Stimulated activated CD4-positive, alpha-beta T cell treated with anti-CD3 and anti-CD28 coated beads, Interleukin-1b, Interleukin-23, amount 100 ng/mL, for 24 hours (primary cell): ENCODE measurements at places on chromosomes 12 and 14.

DNA sequence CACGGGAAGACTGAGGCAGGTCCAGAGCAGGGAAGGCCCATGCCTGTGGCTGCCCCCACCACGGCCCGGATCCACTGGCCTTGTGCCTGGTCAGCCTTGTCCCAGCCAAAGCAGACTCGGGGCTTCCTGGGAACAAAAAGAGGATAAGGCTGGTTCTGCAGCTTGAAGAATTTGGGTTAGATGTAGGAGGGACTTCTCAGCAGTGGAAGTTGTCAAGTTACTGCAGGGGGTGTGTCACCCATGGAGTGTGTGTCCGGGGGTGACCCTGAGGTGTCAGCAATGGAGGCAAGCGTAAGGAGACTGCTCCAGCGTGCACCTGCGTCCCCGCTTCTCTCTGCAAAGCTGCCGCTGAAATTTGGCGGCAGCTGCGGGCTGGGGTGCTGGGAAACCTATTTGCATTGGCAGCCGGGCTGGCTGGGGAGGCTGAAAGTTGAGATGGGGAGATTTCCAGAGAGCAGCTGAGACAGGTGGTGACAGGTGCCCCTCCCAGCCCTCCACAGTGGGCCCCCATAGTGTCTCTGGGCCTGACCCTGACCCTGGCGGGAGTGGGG is 12.5 kb upstream of the TNFAIP2 start:
- no peak for DNase-seq

GRCh38 chr12:45433441-45433868 is 217.6 kb downstream of the ANO6 start:
- DNase-seq: no peak

DNA sequence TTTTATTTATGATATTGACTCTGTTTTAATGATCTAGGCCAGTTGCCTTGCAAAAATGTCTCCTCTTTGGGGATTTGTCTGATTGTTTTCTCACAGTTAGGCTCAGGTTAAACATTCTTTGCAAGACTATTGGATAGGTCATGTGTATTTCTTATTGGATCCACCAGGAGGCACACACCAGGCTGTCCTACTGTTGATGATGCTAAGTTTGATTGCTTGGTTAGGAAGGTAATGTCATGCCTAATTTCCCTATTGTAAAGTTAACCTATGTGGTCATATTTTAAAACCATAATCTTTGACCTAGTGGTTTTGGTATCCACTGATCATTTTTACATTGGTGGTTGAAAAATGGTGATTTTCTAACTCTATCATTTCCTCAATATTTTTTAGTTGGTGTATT is 137.1 kb downstream of the BRMS1L start:
- DNase-seq: no peak

- DNase-seq: no peak
Observed at GRCh38 chr12:45833401-45833800, 103.9 kb downstream of the ARID2 start.

DNA sequence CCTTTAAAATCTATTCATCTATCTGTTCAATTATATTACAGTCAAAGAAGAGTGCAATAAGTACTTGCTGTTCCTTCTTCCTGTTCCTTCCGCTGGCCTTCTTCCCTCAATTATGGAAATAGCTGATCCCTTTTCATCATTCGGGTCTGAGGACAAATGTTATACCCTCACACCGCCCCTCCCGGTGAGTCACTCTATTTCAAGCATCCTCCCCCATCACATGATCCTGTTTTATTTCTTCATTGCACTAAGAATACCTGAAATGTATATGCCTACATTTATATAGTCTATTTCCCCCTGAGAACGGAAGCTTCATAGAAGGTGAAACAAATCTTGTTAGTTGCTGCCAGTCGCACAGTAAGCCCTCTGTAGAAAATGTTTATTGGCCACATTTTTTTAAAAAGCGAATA is 2.5 kb downstream of the SLC38A1 start:
- DNase-seq: no peak

DNA sequence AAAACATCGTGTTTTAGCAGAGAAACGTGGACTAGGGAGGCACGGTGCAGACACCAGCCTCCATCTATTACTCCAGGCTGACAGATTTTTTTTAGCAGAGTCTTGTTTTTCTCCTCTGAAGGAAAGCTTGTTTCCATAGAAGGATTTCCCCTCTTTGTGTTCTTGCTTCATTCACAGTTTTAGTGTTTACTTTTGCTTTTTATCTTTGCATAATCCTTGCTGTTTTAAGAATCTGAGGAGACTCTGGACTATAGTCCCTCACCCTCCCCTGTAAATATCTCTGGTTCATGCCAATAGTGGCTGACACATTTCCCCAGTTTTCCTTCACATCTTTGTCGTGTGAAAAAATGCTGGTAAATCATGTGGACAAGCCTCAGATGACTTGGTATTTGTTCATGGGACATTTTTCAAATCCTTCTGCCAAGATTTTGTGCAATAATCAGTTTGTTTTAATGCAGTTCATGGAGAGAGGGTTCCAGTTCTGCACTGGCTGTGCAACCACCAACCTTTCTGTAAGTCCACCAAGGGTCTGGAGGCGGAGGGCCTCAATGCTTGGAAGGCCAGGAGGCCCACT is 39.9 kb upstream of the TMCC3 start:
- no peak for DNase-seq

GRCh38 chr12:75750716-75751306 is 239.4 kb upstream of the KRR1 start:
- DNase-seq: no peak

- DNase-seq: no peak
Observed at GRCh38 chr14:38578278-38578681, 322.4 kb upstream of the CLEC14A start.

DNA sequence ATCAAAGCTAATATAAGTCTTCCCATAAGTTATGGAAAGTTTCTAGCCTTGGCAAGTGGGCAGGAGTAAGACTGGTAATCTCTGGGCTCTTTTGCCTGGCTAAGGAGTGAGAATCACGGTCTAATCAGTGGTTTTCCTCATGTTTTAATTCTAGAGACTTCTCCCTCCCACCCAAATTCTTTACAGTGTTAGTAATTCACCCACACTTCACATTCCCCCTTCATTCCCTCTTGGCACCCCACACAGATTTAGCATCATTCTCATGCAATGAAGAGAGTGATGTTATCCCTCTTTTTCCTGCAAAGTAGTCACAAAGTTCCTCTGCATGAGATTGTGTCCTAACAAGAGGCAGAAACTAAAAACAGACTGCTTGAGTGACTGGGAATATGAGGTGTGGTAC is 28.6 kb upstream of the CACNA2D4 start:
- no peak for DNase-seq

GRCh38 chr12:3598896-3599860 is 108.2 kb downstream of the PRMT8 start:
- DNase-seq: no peak

DNA sequence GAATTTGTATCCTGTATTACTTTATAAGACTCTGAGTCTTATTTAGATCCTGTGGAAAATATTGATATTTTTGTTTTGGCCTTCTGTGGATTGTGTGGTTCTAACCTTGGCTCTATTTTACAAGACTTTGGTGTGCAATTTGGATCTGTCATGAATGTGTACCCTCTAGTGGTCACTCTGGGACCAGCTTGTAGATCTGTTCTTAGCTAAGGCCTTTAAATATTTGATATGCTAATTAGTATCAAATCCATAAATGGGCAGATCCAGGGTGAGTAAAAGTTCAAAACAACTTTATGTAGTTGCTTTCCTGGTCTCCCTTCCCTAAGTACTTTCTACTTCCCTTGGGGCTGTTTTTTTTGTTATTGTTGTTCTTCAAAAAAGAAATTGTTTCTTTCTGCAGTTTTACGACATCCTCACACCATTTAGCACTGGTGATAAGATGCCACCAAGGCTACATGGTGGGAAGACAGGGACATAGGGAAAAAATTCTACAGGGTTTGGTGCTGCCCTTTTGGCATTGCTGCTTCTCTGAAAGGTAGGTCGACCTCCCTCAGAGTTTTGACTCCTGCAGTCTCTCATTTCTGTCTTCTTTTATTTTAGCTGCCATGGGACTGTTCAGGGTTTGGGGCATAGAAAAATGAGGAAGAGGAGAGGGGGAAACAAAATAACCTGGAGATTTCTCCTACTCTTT is 238.5 kb downstream of the GPHN start:
- DNase-seq: no peak

DNA sequence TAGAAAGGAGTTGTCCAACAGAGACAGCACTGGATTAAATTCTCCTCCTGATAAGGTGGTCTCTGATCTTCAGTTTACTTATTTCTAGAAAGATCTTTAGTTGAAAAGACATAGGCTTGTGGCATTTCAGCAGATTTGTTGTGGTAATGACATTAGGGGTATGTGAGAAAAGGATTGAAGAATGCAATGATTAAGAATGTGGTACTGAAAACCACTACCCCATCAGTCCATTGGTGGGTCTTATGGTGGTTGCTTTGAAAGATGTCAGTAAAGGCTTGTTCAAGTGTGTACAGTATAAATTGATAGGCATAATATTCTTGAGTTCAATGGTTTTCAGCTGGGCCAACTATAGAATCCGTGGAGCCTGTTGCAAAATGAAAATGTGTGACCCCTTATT is 10.8 kb downstream of the PPFIBP1 start:
- DNase-seq: no peak

DNA sequence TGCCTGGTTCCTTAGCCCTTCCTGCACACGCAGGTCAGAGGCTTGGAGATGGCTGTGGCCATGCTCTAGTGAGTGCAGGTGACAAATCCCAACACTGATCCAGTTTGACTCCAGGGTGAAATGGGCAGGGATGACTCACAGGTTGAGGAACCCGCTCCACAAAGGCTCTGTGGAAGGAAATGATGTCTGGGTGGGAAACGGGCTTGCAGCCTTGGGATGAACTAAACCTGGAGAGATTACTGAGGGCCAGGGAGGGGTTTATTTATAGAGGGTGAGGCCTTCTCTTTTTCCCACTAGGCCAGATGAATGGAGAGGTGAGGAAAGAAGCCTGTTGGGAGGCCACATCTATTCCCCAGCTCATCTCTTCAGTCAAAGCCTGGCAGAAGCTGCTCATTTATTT is 29.3 kb upstream of the EMP1 start:
- DNase-seq: no peak

DNA sequence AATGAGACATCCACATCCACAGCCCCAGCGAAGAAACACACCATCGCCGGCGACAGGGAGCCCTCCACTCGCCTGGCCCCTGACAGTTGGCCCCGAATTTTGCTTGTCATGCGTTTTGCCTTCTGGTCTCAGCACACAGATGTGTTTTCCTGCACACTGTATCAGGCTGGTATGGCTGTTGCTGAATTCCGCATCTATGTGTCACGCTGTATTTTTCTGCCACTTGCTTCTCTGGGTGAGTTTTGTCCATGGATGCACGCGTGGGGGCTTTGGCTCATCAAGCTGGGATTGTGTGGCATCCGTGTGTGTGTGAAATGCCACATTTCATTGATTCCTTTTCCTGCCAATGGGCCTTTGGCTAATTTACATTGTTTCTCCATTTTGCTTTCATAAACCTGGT is 26.5 kb downstream of the ARL6IP4 start:
- no peak for DNase-seq

DNA sequence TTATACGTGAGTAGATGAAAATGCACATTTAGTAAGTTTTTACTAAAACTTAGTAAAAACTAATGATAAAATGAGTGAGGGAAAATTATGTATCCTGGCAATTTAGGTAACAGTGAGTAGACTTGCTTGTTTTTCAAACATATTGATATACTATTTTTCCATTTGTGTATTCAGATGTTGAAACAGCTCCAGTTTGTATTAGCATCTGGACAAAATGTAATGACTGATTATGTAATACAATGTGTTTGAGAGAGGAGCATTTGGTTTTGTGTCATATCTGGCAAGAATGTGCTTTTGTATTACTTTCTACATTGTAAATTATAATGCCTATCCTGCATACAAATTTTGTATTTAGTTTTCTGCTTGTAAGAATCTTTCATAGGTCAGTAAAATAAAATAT is 5.6 kb downstream of the CNOT2 start:
- DNase-seq: no peak

DNA sequence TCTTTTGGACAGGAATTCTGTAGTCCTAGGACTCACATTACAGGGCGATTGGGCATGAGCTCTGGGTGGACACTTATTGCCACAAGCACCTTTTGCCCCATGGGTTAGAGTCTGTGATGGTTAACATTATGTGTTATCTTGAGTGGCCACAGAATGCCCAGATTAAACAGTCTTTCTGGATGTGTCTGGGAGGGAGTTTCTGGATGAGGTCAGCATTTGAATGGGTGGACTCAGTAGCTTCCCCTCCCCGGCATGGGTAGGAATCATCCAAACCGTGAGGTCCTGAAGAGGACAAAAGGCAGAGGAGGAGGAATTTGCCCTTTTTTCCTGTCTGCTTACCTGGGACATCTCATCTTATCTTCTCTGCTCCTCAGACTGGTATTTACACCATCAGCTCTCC is 85.6 kb downstream of the BMP4 start:
- no peak for DNase-seq

DNA sequence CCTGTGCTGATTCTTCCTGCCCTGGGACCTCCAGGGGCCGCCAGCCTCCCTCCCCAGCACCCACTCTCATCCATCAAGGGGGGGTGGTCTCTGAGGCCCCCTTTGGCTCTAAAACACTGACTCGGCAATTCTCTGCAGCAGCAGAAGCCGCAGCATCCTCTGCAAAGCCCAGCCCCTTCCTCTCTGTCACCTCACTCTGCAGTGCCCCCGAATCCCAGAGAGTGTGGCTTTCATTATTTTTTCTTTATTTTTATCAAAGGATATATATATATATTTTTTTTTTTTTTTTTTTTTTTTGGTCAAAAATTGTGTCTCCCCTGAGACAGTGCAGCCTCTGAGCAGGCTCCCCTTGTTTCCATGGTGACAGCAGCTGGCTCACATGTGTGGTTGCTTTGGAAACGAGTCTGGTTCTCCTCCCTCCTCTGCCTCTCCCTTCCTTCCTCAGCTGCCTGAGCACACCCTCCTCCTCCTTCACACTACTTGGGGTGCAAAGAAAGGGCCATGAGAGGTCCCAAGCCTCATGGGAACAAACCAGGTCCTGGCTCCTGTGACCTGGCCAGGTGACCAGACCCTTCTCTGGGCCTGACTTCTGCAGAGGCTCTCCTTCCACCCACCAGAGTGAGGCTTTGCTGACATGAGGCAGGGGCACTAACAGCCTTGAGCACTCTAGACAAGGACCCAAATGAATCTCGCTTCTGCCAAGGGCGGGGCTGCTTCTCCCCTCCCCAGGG is 100.5 kb downstream of the LRRC74A start:
- DNase-seq: no peak

DNA sequence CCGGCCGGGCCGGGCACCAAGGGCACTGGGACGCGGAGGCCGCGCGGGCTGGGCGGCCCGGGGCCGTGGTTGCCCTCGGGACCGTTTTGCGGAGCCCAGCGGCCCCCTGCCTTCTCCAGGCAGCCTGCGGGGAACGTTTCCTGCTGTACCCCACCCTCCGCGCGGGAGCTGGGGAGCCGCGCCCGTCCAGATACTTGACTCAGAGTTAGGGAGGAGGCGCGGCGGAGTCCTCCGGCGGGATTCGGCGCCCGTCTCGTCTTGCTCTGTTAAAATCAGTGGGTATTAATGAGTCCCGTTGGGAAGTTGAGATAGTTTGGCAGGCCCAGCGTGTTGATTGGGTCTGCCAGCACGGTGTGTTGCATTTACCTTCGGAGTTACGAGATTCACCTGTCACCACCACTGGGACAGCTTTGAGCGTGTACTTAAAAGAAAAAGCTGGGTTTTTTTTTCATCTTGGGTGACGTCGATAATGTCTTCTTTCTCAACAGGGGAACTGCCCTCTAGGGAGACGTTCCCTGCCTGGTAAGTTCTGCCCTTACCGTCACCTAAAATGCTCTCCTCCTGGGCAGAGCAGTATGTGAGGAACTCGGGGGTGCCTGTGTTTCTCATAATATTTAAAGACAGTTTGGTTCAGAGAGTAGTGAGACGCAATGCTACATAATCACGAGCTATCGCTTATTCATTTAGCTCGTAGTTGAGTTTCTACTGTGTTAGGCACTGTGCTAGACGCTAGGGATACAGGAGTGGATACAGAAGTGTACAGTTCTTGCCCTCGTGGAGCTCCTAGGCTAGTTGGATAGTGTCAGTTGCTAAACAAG is 596 bp downstream of the DLST start:
- peak; percentile 37 for DNase-seq
